ENCODE measurements at places on chromosomes 13 and 19.

DNA sequence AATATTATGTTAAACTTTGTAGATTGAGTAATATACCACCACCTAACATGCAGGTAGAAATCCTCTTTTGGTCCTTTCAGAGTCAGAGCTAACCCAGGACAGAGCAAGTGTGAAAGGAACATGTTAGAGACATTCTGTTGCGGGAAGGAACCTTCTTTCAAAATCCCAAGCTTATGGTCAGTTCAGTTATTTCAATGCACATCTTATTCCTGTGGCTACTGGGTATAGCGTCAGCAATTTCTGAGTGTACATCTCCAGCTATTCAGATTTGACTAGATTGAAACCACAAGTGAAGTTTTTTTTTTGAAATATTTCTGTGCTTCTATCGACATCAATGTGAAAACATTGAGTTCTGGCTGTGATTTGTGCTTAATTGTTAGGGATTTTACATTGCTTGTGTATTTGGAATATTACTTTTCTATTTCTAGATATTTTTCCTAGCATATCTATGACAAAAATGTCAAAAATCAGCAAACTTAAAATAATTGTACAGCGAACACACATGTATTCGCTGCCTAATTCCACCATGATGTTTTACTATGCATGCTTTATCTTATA, 165.3 kb downstream of the LMO7 start:
- DNase-seq, result no peak

DNA sequence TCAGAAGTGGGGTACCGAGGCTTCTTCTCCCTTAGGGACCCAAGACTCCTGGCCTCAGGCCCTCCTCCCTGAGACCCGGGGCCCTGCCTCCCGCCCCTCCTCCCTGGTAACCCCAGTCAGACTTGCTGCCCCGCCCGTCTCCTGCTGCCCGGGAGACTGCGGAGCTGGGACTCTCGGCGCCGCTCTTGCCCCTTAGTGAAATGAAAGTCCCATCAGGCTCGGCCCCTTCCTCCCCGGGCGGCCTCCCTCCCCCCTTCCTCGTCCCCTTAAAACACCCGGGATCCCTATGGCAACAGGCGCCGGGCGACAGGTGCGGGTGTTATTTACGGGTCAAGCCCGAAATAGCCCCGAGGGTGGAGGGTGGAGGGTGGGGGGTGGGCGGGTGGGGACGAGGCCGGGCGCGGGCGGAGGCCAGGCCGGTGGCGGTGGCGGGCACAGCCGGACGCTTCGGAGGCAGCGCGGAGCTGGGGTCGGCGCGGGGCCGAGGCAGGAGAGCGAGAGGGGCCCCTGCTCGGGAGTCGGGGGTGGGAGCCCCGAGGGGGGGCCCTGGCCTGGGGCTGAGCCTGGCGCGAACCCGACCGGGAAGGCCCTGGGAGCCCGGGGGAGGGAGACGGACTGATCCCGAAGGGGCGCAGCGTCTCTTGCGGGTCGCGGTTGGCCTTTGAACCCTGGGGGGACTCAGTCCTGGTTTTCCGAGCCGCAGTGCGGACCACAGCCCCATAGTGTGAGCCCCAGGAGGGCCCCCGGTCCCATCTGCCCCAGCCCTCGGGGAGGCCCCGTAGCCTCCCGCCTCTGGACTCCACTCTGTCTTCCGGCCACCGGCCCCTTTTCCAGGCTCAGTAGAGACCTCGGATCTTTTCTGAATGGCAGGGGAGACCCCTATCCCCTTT, at the start of gene CACNG6:
Gene CACNG6 (plus strand): TSS at position 414 of the 890 bp plus-strand sequence. CDS start 1,241 bp downstream, outside the sequence.
- DNase-seq, result no peak

DNA sequence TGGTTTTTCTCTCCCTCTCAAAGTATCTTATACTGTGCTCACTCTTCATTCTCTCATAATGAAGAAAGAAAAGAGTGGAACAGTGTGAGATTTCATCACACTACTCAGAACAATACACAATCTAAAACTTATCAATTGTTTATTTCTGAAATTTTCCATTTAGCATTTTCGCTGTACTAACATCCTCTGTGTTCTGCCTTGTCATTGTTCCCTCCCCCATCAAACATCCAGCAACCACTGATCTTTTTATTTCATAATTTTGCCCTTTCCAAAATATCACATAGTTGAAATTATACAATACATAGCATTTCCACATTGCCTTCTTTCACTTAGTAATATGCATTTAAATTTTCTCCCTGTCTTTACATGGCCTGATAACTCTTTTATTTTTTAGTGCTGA, 658.7 kb downstream of the SLITRK1 start:
- no peak for DNase-seq

DNA sequence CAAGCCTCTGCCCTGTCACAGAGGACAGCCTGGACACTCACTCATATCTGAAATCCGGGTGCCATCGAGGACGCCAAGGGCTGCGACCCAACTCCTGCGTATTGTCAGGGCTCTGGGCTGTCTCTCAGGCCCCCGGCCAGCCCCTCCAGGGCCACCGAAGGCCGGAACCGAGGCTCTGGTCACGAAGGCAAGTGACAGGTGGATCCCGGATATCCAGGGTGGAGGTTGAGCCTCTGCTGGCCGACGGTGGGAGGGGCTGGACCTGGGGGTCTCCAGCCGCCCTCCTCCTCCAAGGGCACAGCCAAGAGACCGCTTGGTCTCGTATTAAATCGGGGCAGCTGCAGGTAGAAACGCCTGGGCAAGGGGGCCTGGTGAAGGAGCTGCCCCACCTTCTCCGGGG, 5.4 kb downstream of the RNF126 start:
- no peak for DNase-seq

GRCh38 chr19:29299416-29300380, 86.7 kb upstream of the UQCRFS1 start:
- DNase-seq, result no peak

- no peak for DNase-seq
Observed at GRCh38 chr19:54299126-54299498, 13.9 kb downstream of the LILRA5 start.

Measured in T-helper 1 cell (primary cell).